ENCODE measurements at places on chromosomes 16 and 17.
A peak's percentile ranks its signal among the peaks of the same experiment; 100 is the strongest.

- DNase-seq, result no peak
Observed at GRCh38 chr17:73205459-73205961, 12.7 kb downstream of the COG1 start.

DNA sequence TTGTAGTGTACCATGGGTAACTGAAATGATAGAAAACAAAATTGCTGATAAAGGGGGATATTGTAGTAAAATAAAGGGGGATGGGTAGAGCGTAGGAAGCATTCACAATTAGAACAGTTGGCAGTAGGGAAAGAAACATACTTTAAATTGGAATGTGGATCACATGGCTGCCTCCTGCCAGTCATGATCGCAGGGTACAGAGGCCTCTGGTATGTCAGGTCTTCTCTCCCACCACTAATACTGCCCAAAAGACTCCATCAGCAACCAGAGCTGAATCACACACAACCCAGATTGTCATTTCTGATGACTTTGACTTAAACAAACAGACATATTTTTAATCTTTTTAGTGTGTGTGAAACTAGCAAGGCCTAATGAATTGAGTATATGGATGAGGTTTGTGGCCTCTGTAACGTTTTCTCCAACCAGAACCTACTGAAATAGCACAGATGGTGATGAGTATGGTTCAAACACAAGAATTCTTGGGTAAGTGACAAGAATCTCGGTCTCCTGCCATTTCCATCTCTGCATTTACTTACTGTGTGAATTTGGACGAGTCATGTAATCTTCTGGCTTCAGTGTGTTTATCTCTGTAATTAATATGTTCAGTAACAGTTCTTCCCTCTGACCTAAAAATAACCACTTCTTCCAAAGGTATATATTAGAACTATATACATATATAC lies 112.6 kb downstream of the USP22 start:
- DNase-seq, result no peak

- no peak for DNase-seq
Observed at GRCh38 chr16:89107203-89107582, 13.5 kb downstream of the ACSF3 start.

- no peak for DNase-seq
Observed at GRCh38 chr16:1918351-1919326, at the start of gene HS3ST6. HS3ST6 (minus strand) TSS chr16:1918415; CDS start chr16:1918323, 92 bp downstream.

GRCh38 chr17:1762901-1763898 lies 1.3 kb downstream of the SERPINF1 start:
- DNase-seq, result no peak

GRCh38 chr16:22255335-22255734 lies 41.9 kb upstream of the POLR3E start:
- DNase-seq, result no peak

DNA sequence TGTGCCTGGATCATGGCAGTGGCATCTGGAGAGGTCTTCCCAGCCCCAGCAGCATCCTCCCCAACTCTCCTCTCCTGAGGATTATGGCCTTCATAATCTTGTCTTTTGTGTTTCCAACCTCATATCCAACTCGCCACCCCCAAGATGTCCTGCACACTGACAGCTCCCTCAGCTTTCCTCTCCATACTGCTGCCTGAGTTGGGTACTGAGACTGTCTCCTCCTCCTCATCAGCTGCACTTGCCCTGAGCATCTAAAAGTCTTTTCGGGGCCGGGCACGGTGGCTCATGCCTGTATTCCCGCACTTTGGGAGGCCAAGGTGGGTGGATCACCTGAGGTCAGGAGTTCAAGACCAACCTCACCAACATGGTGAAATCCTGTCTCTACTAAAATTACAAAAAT lies 2.0 kb downstream of the CD300LB start:
- DNase-seq, result no peak

DNA sequence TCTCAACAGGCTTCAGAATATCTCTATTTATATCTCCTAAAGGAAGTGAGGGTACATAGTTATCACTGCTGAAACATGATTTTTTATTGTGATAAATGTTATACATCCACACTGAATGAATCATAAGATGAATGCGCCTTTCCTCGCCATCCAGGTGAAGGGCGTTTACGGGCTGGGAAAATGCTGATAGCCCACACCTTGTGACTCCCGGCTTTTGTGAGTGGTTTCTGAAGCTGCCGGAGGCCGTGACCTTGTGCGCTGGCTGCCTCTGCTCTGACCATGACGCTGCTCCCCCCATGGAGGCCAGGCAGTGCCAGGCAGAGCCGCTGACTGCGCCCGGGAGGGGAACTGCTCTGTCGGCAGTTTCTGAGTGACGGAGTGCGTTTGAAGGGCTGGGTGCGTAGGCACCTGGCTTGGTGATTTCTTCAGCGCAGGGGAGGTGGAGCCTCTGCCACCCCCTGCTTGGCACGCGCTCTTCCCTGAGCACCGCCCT lies 97.2 kb downstream of the RAP1GAP2 start:
- DNase-seq, result no peak

GRCh38 chr17:73645050-73645871 lies 1.0 kb upstream of the SDK2 start:
- no peak for DNase-seq

DNA sequence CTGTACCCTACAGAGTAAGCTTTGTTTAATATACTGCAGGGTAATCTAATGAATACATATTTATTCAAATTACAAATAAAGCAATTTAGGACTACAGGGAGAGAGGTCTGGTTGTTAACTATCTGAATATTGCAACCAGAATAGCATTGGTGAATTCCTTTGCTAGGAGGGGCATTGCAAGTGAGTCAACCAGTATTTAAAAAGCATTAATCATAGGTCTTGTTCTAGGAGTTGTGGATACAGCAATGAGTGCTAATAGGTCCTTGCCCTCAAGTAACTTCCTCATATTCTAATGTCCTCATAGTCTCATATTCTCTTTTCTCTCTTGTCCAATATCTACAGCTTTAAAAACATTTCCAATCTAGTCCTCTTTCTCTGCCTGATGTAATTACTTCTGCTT lies 531.4 kb downstream of the CDH11 start:
- DNase-seq, result no peak

- no peak for DNase-seq
Observed at GRCh38 chr17:6686026-6686425, 27.1 kb downstream of the SLC13A5 start.

DNA sequence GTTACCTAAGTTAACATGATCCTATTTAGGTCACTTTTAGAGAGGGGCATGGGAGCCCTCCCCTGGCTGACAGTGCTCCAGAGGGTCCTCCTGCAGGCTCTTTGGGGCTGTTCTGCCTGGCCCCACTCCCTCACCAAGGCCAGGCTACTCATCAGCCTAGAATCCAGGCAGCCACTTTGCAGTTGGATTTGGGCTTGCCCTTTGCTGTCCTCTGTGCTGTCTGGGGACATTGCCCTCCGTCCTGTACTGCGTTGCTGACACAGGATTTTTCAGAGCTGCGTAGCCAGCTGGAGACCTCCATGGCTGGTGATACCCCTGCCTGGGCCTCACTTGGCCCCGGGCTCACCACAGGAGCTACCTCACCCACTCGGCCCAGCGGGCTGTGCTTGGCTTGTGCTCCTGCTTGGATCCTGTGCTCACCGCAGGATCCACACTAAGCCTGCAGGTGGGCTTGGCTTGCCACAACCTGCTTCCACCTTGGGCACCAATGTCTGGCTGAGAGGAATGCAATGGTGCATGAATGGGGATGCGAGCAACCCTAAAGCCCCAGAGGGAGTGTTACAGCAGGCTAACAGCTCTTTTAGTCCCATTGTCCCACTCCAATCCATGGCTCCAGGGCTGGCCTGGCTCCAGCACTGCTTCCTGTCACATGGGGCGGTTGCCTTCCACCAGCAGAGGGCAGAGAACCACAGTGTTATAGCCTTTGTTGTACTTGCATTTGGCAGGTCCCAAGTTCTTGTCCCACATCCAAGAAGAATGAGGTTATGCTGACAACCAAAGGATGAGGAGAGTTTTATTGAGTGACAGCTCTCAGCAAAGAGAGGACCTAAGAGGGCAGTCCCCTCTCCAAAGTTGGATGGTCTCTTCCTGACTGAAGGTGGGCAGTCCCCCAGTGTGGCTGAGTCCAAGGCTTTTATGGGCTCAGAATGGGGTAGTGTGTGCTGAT lies 21.5 kb downstream of the CCL4 start:
- no peak for DNase-seq

- DNase-seq, result peak; percentile 66
Observed at GRCh38 chr16:72241930-72242329, 70.0 kb upstream of the PMFBP1 start.

- no peak for DNase-seq
Observed at GRCh38 chr17:79674506-79675412, 56.0 kb upstream of the ENPP7 start.

DNA sequence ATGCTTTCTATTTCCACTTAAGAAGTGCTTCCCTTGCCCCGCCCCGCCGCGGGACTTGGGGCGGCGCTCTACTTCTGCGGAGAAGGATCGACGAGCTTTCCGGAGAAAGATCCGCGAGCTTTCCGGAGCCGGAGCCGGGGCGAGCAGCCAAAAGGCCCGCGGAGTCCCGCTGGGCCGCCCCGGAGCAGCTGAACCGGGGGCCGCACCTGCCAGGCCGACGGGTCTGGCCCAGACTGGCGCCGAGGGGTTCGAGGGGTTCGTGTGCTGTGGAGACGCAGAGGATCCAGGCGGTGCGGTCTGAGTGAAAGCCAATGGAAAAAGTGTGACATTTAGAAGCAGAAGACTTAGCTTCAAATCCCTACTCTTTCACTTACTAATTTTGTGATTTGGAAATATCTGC lies 50.8 kb downstream of the TBC1D26 start:
- DNase-seq, result peak; percentile 36

DNA sequence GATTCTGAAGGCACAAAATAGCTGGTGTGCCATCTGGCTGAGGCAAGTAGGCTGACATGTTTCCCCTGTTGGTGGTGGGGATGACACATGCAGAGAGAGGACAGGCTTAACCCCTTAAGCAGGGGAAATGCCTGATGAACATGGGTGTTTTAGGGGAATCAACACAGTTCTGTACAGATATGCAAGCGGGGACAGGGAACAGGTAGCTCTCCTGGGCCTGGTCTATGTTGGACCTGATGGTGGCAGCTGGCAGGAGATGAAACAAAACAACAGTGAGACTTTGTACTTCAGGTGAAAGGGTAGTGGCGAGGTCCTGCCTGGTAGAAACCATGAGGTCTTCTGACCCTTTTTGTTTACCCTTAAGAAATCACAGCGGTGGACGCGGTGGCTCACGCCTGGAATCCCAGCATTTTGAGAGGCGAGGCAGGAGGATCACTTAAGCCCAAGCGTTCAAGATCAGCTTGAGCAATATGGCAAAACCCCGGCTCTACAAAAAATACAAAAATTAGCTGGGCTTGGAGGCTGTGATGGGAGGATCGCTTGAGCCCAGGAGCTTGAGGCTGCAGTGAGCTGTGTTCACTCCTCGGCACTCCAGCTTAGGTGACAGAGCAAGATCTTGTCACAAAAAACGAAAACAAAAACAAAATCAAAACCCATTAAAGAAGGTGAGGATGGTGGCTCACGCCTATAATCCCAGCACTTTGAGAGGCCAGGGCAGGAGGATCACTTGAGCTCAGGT lies 10.5 kb downstream of the OR1F1 start:
- no peak for DNase-seq

- DNase-seq, result no peak
Observed at GRCh38 chr17:41773731-41774193, 12.7 kb downstream of the JUP start.

DNA sequence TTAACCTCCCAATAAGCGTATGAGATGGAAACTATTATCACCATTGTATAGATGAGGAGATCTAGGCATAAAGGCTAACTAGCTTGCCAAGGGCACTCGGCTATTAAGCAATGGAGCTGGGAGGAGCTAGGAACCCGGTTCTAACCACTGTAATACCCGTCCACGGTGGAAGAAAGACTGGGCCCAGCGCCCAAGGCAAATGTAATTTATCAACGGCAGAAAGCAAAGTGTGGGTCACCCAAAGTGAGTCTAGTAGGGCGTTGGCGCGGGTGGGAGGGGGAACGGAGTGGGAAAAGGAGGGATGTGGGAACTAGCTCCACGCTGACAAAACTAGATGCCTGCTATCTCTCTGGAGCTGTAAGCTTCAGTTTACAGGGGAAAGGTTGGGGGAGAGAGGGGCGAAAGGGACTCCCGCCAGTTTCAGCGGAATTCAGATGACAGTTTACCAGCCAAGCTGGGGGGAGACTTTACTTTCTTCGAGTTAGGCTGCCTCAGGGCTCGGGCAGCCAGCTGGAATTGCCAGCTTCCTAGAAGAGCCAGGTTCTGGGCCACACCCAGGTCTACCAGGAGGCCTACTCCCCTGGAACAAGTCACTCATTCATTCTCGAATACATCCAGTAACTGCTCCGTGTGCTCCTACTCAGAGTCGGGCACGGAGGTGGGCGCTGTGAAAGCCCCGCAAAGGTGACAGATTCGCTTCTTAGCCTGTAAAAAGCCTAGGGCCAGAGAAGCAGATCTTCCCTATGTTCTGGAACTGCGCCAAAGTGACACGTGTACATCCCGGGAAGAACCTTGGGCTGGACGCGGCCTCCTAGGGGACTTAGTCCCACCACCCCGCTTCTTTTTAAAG lies 837 bp downstream of the LRRC59 start:
- DNase-seq, result peak; percentile 54

GRCh38 chr17:3276126-3276525 lies 22.0 kb downstream of the OR3A1 start:
- DNase-seq, result no peak

GRCh38 chr16:83932304-83932703 lies 20.7 kb upstream of the OSGIN1 start:
- DNase-seq, result no peak

- no peak for DNase-seq
Observed at GRCh38 chr17:7897090-7897489, 8.5 kb downstream of the CHD3 start.

GRCh38 chr16:68276223-68276622 lies 11.9 kb downstream of the SLC7A6 start:
- DNase-seq, result no peak

- DNase-seq, result no peak
Observed at GRCh38 chr17:11094331-11094730, 146.7 kb upstream of the SHISA6 start.

GRCh38 chr16:57873218-57873617 lies 70.9 kb upstream of the KIFC3 start:
- no peak for DNase-seq

Data from endothelial cell of umbilical vein (primary cell).